Stimulated activated CD4-positive, alpha-beta T cell treated with anti-CD3 and anti-CD28 coated beads, Interleukin-1b, Interleukin-23, amount 100 ng/mL, for 1 hour (primary cell): ENCODE measurements at places on chromosomes 7 and 10.

- DNase-seq, result no peak
Observed at GRCh38 chr7:106891548-106892410, 26.7 kb downstream of the PIK3CG start.

- DNase-seq, result no peak
Observed at GRCh38 chr7:148173369-148173768, 417.2 kb upstream of the C7orf33 start.

- DNase-seq, result no peak
Observed at GRCh38 chr7:36048902-36049240, 104.2 kb upstream of the EEPD1 start.

GRCh38 chr10:102812231-102812876 is 24.9 kb downstream of the CYP17A1 start:
- DNase-seq, result no peak

DNA sequence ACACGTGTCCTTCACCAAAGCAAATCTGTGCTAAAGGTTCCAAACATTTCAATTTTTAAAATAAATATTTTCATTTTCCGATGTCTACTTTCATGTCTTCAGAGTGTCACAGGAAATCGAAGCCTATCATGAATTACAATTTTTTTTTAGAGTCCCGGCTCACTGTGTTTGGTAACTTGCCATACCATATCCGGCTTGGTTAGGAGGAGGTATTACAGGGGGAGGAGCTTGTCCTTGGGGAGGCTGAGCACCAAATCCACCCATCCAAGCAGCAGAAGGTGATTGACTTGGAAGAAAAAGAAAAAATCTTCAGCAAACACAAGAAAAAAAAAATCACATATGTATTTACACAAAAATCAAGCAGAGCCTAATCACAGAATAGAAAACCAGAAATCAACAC is 21.3 kb downstream of the TIAL1 start:
- DNase-seq, result no peak

GRCh38 chr7:45238806-45239205 is 81.2 kb downstream of the RAMP3 start:
- no peak for DNase-seq

DNA sequence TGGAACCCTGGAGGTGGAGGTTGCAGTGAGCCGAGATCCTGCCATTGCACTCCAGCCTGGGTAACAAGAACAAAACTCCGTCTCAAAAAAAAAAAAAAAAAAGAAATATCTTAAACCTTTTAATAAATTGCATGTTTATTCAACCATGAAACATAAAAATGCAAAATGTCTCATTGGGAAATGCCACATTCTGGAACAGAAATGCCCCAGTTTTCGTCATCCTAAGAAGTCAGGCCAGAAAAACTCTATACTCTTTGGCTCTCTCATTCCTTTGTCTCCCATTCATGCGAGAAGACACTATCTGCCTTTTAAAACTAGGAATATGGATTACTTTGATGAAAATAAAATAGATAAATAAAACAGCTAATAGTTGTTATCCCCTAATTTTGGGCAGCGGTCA is 21.5 kb upstream of the ABLIM1 start:
- DNase-seq, result no peak

DNA sequence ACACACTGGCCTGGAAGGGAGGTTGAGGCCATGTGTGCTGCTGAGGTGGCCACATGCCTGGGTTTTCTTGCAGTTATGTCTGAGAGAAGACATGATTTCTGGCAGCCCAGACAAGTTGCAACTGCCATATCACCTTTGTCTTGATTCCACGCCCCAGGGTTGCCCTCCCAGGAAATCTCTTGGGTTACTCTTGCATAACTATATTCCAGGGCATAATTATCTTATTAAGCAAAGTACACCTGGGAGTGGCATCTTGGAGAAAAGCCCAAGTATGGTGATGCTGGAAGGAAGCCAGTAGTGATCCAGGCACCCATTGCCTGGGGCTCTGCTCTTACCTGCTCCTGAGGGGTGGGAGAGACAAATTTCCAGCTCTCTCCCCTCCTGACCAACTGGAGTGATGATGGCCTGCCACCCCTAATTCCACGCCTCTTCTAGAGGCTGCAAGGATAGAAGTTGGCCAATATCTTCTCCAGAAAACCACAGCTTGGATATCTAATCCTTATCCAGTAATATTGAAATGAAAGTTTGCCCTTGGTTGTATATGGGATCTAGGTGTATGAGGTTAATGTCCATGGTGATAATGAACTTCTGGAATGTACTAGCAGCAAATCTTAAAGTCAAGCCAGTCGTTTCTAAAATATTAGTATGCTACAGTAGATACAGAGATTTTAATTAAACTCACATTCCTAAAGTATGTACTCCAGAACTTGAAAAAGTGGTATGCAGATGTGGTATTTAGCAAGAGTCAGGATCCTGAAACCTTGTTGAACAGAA is 5.0 kb downstream of the AKR1B10 start:
- DNase-seq, result no peak

GRCh38 chr10:11168423-11169090 is 150.9 kb downstream of the CELF2 start:
- no peak for DNase-seq

DNA sequence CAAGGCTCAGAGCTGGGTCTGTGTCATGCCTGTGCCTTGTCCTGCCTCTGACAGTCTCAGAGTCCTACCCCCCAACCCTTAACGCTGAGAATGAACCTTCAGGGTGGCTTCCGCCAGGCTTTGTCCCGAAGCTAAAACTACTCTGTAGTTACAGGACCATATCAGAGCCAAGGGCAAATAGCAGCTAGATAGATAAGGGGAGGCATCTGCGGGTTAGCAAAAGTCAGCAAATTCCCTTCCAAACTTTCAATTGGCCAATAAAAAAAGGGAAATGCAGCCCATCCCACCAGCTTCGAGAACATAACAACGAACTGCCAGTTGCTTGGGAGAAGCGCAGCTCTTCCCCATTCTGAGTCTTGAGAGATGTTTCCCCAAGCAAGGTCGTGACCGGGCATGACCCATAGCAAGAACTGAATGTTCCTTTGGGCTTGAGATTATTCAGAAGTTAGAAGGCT is 17.7 kb downstream of the CCL24 start:
- DNase-seq, result no peak

DNA sequence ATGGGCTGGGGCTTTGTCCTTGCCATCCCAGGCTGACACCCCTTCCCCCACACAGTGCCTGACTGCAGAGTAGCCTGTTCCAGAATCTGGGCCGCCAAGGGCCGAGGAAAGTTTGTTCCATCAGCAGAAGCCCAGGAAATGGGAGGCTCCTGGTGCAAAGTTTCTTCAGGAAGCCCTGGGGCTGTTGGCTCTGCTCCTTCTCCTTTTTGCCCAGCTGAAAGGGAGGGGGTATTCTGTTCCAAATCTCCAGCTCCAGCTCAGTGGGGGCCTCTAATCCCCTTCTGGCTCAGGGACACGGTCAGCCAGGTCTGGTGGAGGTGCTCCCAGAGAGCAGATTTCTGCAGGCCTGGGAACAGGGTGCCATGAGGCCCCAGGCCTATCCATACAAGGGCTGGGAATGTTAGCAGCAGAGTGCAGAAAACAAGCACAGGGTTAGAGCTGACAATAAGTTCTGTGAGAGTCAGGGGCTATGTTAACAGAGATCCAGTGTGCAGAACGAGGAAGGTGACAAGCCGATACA is 399.5 kb downstream of the RPS24 start:
- no peak for DNase-seq

DNA sequence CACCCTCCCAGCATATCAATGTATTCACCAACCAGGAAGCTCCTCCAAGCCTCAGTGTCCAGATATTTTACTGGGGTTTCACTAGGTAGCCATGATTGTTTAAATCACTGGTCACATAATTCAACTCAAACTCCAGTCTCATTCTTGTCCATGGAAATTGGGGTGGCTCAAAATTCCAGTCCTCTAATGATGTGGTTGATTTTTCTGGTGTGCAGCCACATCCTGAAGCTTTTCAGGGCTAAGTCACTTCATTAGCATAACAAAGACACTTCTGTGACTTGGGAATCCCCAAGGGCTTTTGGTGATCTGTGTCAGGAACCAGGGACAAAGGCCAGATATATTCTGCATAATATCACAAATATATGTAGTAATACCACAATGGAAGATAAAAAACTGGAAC is 786.9 kb upstream of the IGFBP3 start:
- no peak for DNase-seq

DNA sequence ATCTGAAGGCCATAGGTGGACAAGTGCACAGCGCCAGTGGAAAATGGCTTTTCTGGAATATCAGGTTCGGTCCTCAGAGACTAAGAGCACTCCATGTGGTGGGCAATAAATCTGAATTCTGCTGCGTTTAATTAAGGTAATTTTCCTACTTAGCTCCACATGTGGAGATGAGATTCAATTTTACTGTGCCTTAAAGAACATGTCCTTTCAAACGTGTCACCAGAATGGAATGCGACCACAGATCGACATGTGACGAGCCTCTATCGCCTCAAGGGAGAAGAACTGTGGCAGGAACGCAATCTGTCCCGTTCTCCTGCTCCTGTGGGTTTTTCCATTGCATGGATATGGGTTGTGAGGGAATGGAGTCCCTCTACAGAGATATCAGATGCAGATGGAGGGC is 205.3 kb upstream of the ZNF32 start:
- DNase-seq, result no peak

GRCh38 chr10:59181668-59182067 is 5.2 kb downstream of the PHYHIPL start:
- DNase-seq, result no peak

- no peak for DNase-seq
Observed at GRCh38 chr7:117808341-117808757, 64.9 kb downstream of the CTTNBP2 start.

GRCh38 chr10:58436071-58436470 is 50.9 kb downstream of the TFAM start:
- DNase-seq, result no peak

DNA sequence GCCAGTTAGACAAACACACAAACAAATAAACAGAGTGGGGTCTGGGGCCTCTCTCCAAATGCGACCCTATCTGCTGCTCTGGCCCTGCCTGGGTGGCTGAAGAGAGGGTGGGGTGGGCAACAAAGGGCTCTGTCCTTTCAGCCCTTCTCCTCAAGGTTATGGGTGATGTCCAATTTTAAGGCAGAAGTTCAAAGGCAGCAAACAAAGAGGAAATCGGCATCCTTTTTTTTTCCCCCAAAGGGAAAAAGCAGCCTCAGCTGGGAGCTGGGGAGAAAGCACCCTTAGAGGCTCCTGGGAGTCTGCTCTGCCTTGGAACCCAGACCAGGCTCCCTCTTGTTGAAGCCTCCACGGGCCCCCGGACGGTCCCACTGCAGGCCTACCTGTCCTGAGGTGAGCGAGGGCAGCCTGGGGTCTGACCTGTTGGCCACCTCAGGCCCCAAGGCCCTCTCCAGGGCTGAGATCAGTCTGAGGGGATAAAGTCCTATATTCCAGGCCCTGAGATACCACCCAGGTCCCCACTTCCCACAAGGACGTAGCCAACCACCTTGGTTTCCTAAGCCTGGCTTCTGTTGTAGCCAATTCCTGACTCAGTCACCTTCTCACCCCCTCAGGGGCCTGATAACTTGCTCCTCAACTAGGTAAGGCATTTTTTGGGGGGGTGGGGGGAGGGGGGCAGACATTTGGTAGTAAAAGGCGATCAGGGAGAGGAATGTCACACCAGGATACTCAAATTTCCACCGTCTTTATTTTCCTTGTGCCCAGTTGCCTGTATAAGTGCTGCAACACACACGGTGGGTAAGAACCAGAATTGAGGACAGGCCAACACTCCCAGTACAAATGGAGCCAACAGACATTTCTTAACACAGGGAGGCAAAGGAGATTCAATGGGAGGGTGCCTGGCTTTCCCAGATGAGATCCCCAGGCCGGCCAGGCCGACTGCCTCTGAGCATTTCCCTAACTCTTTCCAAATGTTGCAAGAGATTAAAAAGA is 4.3 kb downstream of the HOXA11 start:
- no peak for DNase-seq

DNA sequence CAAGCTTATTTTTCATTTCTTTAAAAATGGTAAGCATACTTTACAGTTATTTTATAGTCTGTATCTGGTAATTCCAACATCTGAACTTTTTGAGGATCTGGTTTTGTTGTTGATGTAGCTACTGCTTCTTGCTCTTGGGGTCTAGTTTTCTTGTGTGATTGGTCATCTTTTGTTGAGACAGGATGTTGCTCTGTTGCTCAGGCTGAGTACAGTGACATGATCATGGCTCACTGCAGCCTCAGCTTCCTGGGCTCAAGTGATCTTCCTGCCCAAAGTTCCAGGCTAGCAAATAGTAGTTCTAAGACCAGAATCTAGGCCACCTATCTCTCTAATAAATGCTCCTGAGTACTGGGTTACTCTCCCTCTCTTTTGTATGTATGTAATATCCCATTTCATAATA is 75.7 kb downstream of the NRCAM start:
- DNase-seq, result no peak

- no peak for DNase-seq
Observed at GRCh38 chr10:32379318-32379949, 32.5 kb upstream of the EPC1 start.

- DNase-seq, result no peak
Observed at GRCh38 chr10:131567279-131568162, 256.0 kb upstream of the TCERG1L start.

- no peak for DNase-seq
Observed at GRCh38 chr7:1666823-1667565, 3.1 kb upstream of the ELFN1 start.

- no peak for DNase-seq
Observed at GRCh38 chr10:106618646-106619045, 545.9 kb downstream of the SORCS1 start.

DNA sequence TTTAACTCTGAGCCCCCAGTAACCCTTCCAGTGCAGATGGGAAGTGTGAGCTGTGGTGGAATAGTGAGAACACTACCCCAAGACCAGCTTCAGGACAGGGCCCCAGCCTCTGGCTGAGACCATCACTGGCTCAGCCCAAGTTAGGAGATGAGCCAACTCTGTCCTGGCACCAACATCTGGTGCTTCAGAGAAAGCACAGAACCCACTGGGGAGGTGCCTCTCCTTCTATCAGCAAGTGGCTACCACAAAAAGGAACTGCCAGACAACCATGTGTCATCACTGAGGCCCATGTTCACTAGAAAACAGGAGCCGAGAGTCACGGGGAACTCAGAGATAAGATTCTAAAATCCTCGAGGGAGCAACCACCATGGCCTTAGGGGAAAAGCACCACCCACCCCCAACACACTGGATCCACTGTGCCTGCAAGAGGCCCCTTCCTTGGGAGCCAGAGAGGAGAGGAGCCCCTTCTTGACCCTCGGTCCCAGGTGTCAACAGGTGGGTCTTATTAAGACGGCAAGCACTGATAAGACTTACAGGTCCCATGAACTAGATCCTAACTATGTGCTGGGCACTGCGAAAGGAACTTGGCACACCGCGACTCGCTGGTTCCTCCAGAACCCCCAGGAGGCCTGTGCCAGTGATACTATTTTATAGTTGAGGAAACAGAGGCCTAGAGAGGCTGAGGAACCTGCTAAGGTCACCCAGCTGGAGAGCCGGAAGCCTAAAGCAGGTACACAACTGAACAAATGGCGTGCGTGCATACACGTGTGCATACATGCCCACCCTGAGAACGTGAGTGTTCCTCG is 102.7 kb downstream of the FAM53B start:
- no peak for DNase-seq
